ENCODE measurements at places on chromosomes 13 and 19.

DNA sequence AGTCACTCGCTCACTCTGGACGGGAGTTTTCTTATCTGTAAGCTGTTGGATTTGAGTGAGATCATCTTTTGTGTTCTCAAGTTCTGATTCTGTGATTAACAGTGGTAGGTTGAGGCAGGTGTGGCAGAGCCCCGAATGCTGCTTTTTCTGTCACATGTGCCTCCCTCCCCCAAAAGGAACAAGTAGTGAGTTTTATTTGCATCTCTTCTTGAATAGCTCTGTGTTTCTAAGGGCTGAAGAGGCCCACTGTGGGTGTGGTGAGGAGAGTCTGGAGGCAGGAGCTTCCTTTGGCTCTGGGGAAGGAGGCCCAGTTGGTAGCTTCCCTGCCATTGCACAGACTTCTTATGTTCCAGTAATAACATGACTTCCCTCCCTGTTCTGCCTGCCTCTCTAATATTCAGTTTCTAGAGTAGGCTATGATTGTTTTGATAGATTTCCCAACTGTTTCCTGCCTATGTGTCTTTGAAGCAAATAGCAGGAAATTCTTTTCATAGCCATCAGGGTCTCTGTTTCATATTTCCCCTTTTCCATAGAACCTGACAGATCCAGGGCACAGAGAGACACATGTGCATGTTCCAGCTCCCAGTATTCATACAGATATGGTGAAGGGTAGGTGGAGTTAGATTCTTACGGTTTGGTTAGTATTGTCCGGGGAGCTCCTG, 23.9 kb upstream of the CXCL17 start:
- DNase-seq, result no peak

- peak; percentile 14 for DNase-seq
These were observed at the start of gene KCNK6 for GRCh38 chr19:38319421-38320258. TSS of gene KCNK6 (plus strand) at chr19:38319845. CDS start at chr19:38319951, 106 bp downstream.

GRCh38 chr19:36153126-36153525, 879 bp upstream of the COX7A1 start:
- no peak for DNase-seq

DNA sequence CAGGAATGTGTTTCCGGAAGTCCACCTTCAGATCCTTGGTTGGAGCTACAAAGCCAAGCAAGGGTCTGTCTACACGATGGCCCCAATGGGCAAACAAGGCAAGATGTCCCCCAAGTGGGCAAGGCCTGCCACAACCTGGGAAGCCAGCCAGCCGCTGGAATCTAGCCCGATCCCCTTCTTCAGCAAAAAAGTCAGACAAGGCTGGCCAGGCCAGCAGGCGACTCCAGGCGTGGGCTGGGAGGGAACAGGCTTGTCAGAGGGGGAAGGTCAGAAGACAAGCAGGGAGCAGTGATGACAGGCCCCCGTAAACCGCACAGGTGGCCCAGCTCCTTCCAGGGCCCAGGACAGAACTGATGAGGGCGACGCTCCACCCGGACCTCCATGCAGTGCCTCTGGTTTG, 69.7 kb upstream of the WASF3 start:
- no peak for DNase-seq

DNA sequence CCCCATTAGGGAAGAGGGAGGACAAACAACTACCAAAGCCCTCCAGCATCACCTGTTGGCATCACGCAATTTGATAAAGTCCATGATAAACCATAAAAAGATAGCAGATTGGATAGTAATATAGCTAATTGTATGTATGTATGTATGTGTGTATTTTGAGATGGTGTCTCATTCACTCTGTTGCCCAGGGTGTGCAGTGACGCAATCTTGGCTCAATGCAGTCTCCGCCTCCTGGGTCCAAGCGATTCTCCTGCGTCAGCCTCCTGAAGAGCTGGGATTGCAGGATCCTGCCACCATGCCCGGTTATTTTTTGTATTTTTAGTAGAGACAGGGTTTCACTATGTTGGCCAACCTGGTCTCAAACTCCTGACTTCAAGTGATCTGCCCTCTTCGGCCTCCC, 74.6 kb upstream of the RNF113B start:
- no peak for DNase-seq

- no peak for DNase-seq
These were observed 66.7 kb downstream of the LRRC63 start for GRCh38 chr13:46278474-46278873.

All from astrocyte (in vitro differentiated cells and primary cell).